ENCODE measurements at places on chromosomes 4 and X. TPM values are rescaled to one million over a fixed set of nuclear protein-coding genes. Genes with fewer than 3 reads are reported as not detected.

The HMX1 gene
- 0.13 TPM for total RNA-seq

The FAM50A gene
- total RNA-seq, result 121 TPM

The MAGEE2 gene
- not detected for total RNA-seq

The SLC10A6 gene
- total RNA-seq, result not detected

The AADAT gene
- total RNA-seq, result 9.1 TPM

The SPATA4 gene
- total RNA-seq, result 0.07 TPM

The MAGEA12 gene
- 0.16 TPM for total RNA-seq

The HPGD gene
- 52.9 TPM for total RNA-seq

The PROM1 gene
- total RNA-seq, result 0.04 TPM

The FMR1NB gene
- total RNA-seq, result not detected

The TLR6 gene
- 5.0 TPM for total RNA-seq

The RIBC1 gene
- total RNA-seq, result 0.74 TPM

The LNX1 gene
- not detected for total RNA-seq

The ZRSR2 gene
- total RNA-seq, result 11.7 TPM

The CXCL11 gene
- total RNA-seq, result 0.10 TPM

The ZNF595 gene
- total RNA-seq, result 22.9 TPM

The TMEM31 gene
- not detected for total RNA-seq

The OCIAD2 gene
- 117 TPM for total RNA-seq

The MXRA5 gene
- total RNA-seq, result not detected

The IL13RA1 gene
- total RNA-seq, result 54.2 TPM

The CENPVL1 gene
- not detected for total RNA-seq

The CD38 gene
- total RNA-seq, result 8.4 TPM

The GUCY1B1 gene
- 0.26 TPM for total RNA-seq

The MAGEA1 gene
- not detected for total RNA-seq

The ADH7 gene
- total RNA-seq, result not detected

The POLN gene
- 0.72 TPM for total RNA-seq

The ADGRG2 gene
- 6.0 TPM for total RNA-seq

All from A549 treated with DMSO at 1 μM for 4 hours (cell line).